ENCODE measurements at places on chromosomes 2 and 18.

DNA sequence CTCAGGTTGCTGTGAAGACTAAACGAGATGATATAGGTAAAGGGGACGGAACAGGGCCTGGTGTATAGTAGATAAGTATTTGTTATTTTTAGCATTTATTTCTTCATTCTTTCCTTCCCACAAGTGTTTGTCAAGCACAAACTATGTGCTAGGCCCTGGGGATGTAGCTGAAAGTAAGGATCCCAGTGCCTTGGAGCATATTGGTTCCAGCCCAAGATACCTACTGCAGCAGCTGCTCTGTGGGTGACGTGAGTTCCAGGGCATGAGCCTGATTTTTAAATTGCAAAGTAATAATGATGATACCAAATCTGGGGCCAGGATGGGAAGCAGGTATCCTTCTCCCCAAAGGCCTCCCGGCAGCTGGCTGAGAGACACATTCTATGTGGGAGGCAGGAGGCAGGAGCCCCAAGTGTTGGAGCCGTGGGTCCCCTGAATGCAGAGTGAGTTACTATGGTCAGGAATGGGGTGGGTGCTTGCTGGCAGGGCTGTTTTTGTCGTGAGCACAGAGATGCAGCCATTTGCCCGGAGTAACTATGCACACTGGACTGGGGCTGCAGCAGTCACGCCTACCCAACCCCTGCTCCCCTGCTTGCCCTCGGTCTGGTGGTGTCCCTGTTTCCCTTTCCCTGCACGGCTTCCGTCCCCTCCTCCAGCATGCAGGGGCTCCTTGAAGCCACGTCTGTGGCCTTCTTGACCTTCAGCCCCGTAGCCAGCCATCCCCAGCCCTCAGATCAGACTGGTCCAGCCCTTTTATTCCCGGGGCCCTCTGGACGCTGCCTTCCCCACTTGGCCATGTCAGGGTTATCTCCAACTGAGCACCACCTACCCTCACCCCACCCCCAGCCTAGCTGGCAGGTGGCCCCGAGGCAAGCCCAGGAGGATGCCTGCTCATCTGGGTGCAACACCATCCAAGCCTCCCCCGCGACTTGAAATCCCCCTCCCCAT lies 52.4 kb downstream of the INHBB start:
- DNase-seq = no peak

GRCh38 chr18:47882641-47883040 lies 47.8 kb downstream of the SMAD2 start:
- DNase-seq = no peak

- peak; percentile 58 for DNase-seq
Measured at GRCh38 chr2:46481198-46482193, 2.1 kb downstream of the TMEM247 start.

- DNase-seq = no peak
Measured at GRCh38 chr2:241133436-241133820, 15.8 kb downstream of the PASK start.

GRCh38 chr18:24214913-24215312 lies 76.1 kb downstream of the CABYR start:
- DNase-seq = no peak
